A172 (cell line): ENCODE measurements at places on chromosomes 11 and 22. TPM values are rescaled to one million over a fixed set of nuclear protein-coding genes. Genes with fewer than 3 reads are reported as not detected.

- no peak for DNase-seq
These were observed 8.7 kb upstream of the CALCA start for GRCh38 chr11:14980854-14981253.

- no peak for DNase-seq
These were observed 37.8 kb downstream of the ISX start for GRCh38 chr22:35103761-35104160.

DNA sequence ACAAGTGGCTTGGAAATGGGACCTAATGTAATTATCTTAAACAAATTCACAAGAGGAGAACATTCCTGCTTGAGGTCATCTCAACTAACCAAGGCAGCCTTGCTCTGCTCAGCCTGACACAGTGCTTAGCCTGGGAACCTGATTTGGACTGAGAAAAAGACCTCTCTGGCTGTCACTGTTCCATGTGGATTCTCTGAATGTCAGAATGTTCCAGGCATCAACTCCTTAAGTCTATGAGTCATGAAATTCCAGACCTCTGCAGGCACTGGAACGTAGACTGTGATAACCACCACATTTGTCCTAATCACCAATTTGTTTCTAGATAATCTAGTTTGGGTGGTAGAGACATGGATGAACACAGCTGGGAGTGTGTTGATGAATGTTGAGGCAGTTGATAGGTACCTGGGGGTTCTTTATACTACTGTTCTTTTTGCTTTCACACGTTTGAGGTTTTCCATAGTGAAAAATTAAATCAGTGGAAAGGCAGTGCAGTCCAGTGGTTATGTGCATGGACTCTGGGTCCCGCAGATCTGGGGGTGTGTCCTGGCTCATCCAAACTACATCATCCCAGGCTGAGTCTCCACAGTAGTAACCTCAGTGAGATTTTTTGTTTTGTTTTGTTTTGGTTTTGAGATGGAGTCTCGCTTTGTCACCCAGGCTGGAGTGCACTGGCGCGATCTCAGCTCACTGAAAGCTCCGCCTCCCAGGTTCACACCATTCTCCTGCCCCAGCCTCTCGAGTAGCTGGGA is 269.6 kb downstream of the MN1 start:
- peak; percentile 60 for DNase-seq

The TRABD gene
- 18.9 and 19.2 TPM in 2 replicates for total RNA-seq

The OR56A1 gene
- total RNA-seq: not detected in 2 replicates

DNA sequence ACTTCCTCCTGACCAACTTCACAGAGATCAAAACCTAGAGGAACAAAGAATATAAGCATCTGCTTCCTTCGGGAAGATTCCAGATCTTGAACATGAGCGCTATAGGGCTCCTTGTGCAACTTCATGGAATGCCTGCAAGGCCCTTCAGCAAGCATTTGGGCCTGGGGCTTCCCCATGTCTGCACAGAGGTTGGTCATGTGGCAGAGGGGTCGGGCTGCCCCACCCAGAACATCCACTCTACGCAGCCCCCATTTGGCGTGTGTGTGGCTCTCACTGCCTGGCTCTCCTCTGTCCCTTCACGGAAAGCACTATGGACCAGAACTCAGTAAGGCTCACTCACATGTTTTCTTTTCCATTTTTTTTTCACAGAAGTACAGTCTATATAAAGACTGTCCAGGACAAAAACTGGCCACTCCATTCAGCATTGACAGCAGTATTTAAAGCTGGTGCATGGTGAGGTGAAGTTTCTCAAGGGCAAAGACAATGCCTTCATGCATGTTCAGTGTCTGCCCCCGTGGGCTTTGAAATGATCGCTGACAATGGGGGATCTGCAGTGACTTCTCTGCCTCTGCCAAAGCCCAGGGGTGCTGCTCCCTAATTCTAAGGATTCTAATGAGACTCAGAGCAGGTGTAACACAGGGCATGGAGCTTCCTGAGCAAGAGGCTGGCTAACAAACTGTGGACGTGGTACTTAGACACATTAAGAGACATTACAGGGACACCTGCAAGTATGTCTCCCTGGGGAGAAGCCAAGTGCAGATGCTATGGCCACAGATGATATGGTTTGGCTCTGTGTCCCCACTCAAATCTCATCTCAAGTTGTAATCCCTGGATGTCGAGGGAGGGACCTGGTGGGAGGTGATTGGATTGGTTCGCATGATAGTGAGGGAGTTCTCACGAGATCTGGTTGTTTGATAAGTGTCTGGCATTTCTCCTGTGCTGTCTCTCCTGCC is 66.5 kb upstream of the PITPNB start:
- DNase-seq: no peak

GRCh38 chr11:104009744-104010143 is 26.7 kb upstream of the DDI1 start:
- DNase-seq: no peak

- no peak for DNase-seq
These were observed 19.4 kb upstream of the SIK2 start for GRCh38 chr11:111582881-111583280.

DNA sequence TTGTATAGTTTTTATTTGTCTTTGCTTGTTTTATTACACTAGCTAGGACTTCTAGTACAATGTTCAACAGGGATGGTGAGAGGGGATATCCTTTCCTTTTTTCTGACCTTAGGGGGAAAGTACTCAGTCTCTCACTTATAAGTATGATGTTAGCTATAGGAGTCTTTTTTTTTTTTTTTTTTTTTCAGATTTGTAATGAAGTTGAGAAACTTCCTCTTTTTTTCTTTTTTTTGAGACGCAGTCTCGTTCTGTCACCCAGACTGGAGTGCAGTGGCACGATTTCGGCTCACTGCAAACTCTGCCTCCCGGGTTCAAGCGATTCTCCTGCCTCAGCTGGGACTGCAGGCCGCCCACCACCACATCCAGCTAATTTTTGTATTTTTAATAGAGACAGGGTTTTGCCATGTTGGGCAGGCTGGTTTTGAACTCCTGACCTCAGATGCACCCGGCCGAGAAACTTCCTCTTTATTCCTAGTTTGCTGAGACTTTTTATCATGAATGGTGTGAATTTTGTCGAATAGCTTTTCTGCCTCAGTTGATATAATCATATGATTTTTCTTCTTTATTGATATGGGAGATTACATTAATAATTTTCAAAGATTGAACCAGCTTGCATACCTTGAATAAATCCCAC is 10.9 kb downstream of the TRIM22 start:
- DNase-seq: no peak

- DNase-seq: no peak
These were observed 786 bp upstream of the ANKRD42 start for GRCh38 chr11:83192606-83193245.

DNA sequence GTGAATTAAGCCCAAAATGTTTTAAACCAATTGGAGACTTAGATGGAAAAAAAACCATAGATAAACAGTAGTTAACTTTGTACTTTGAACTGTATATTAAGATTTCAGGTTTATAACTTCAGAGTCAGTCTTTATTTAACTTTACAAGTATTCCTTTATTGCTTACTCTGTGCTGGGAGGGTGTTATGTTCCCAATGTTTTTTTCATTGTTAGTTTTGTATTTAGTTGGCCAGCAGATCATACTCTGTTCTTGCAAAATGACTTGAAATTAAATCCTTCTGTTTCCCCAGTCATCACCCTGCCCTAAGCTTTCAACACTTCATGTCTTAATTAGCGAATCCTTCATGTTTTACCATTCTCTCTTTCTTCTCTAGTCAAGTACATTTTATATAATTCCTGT is 25.3 kb downstream of the SIK2 start:
- DNase-seq: no peak

The AKIP1 gene
- 126 and 130 TPM in 2 replicates for total RNA-seq

- DNase-seq: no peak
These were observed 39.3 kb upstream of the POU2AF1 start for GRCh38 chr11:111418436-111418787.

GRCh38 chr22:36775586-36775963 is 344 bp downstream of the IFT27 start:
- DNase-seq: no peak

GRCh38 chr22:24207264-24208011 is 26.2 kb downstream of the SUSD2 start:
- DNase-seq: no peak

DNA sequence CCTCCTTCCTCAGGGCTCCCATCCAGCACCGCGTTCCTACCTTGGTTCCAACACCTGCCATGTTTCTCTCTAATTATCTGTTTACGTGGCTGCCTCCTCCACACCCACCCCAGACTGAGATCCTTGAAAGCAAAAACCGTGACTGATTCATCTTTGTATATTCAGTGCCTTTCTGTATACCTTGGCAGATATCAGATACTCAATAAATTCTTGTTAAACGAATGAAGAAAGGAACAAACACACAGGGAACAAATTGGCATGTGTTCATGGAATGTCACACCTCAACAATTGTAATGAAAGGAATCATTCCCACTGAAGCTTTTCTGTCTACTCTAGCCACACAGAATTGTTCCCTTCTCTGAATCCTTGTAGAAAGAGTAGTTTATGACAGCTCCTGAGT is 20.4 kb upstream of the LRRC55 start:
- DNase-seq: no peak

The MYBPC3 gene
- total RNA-seq: not detected in 2 replicates

DNA sequence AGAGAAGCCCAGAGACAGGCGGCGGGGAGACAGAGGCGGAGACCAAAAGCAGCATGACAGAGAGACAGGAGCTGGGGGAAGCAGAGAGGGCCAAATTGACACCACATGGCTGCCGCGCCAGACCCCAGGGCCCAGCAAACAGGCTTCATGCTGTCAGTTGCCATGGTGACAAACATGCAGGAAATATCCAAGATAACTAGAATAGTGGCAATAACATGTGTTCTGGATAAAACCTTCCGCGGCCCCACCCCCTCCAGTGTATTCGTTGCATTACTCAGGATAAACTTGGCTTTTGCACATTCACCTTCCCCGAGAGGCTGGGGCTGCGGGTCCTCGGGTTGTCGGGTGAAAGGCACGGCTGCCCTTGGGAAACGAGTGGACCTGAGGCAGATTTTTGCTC is 49.9 kb upstream of the CDON start:
- no peak for DNase-seq

DNA sequence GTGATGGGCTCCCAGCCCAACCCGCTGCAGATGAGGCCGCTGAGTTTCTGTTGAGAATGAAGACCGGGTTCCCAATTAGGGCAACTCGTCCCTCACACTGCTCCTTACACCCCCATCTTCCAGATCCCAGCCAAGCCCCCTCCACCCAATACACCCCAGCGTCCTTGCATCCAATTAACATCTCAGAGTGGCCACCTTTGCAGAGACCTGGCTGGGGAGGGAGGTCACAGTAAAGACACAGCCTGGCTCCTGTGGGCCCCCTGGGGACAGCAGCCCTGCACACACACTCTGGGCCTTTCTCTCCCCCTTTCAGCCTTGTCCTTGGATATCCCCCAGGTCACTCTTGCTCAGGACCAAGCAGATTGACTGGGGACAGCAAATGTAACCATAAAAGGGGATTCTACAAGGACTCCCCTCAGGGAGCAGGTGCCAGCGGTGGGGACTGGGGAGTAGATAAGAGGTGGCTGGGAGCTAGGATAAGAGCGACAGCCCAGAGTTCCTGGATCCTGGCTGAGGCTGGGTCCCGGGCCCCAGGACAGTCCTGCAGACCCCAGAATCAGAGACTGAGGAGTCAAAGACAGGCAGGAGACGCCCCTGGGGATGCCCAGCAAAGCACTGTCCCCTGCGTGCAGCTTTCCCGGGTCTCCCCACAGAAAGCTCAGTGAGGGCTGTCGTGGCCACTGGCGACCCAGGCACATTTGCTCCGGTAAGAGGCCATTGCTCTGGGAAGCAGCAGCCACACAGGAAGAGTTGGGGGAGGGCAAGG is 8.4 kb downstream of the APOBEC3A start:
- DNase-seq: no peak

DNA sequence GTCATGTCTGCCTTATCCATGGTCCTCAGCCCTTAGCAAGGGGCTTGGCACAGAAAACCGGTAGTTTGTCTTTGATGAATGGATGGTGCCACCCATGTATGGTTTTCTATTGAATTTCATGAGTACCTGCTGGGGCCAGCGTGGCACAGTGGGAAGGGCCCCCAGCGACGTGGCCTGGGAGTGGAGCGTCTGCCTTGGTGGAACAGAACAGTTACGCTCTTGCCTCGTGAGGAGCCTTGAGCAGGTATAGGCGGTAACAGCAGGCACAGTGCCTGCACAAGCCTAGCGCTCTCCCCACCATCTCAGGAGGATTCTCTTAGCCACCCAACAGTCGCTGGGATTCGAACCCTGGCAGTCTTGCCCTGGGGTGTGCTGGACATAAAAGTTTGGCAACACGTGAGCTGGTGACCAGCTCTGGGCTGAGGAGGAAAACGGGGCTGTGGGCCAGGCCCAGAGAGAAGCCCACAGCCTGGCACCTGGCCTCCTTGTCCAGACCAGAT is 3.0 kb upstream of the SSH3 start:
- DNase-seq: no peak

DNA sequence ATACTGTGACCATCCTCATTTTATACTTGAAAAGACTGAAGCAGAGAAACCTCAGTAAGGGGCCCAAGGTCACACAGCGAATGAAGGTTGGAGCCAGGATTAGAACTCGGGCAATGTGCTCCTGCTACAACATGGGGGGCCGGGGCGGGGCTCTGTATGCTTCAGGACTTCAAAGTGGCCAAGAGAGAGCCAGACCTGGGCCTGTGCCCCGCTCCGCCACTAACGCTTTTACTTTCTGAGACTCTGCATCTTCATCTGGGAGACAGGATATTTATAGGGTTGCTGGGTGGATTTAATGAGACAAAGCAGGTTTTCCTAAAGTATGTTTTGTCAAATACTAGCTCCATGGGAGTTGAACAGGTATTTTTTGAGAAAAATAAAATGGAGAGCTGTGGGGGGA is 33.9 kb upstream of the LYVE1 start:
- no peak for DNase-seq

The GNAZ gene
- total RNA-seq: 8.5 and 8.8 TPM in 2 replicates

DNA sequence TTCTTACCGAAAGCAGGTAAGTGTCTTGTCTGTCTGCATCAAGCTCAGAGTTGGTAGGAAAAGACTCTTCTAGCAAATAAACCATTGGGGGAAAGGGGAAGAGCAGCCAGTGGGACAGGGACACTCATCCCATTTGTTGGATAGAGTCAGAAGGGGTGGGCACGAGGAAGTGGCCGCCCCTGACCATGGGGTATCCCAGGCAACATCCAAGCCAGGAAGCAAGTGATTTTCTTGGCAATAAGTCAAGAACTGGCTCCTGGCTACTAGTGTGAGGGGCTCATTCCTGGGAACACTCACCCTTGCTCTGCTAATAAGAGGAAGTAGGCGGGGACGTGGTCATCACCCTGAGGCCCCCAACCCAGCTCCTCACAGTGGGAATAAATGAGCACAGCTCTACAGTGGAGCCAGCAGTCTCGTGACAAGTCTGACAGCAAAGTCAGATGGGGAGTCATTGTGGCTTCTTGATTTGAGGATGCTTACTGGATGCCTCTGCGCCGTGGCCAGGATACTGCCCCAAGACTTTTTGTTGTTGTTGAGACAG is 6.7 kb downstream of the SLC25A18 start:
- DNase-seq: no peak

DNA sequence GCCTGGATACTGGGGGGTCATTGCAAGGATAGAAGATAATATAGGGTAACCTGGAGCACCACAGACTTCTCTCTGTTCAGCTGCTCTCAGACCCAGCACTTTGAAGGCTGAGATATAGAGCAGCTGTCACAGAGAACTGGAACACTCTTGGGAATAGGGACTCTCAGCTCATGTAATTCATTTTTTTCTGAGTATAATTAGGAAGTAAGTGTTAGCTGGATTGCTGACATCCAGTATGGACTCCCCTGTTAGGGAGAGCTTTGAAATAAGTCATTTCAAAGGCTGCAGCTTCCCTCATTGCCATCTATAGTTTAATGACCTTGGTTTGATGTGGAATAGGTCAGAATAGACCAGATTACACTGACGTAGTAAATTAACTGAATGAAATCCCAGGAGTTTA is 120.8 kb upstream of the POU2AF2 start:
- DNase-seq: no peak

The PRODH gene
- 0.72 and 6.6 TPM in 2 replicates for total RNA-seq

- DNase-seq: peak; percentile 33
These were observed 299.9 kb downstream of the DCDC1 start for GRCh38 chr11:31069447-31070205.
